ENCODE measurements at places on chromosomes 4 and X. TPM values are rescaled to one million over a fixed set of nuclear protein-coding genes. Genes with fewer than 3 reads are reported as not detected.

DNA sequence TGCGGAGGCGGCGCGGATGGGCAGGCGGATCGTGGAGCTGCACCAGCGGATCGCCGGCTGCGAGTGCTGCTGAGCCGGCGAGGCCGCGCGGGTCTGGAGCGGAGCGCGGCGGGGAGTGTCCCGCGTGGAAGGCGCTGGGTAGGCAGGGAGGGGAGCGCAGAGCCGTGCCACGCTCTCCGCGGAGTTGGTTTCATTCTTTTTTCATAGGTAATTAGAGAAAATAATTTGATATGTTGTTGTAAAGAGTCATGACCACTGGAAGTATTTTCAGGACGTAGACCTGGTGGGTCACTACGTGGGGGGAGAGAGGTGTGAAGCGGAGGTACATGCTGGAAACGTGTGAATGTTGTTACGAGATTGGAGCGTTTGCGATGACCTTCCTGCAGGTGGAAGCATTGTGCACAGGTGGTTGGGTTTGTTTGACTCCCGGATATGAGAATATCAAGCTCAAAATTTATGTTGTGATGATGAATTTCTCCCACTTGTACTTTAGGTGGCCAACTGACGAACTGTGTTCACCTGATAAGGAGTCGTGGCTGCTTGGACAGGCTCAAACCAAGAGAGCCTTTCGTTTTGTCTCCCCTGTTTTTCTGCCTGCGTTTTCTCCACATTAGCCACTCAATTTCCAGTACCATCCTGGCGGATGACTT, 19.1 kb upstream of the S100P start:
- no peaks in the 10 kb centered on the region for H3K27me3 ChIP-seq
- H3K27ac ChIP-seq = peak overlapping the region; percentile 88
- no peak for DNase-seq
- peaks cover 29% of the 10 kb centered on the region for H3K4me1 ChIP-seq

Gene CLDN22
- total RNA-seq = not detected

DNA sequence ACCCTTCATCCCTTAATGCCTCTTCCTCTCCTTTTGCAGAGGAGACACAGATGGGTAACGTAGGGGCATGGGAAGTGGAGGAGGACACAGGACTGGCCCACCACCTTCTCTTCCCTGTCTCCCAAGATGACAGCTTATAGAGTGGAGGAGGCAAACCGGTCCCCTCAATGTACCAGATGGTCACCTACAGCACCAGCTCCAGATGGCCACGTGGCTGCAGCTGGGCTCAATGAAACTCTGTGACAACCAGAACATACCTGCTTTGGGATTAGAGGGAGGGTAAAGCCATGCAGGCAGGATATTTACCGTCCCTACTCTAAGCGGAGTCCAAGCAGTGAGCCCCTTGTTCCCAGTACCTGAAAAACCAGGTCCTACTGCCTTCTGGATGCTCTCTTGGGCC, 7.5 kb upstream of the KLHL15 start:
- peaks cover 8% of the 10 kb centered on the region for H3K27me3 ChIP-seq
- no peak overlapping the region for H3K27ac ChIP-seq
- H3K4me1 ChIP-seq = no peaks in the 10 kb centered on the region
- no peaks in the 10 kb centered on the region for H3K36me3 ChIP-seq
- H3K4me3 ChIP-seq = no peak overlapping the region
- no peak for DNase-seq

Gene BMX
- total RNA-seq = 0.14 TPM

GRCh38 chr4:38223782-38224236, 263.6 kb downstream of the PTTG2 start:
- H3K27ac ChIP-seq = peak overlapping the region; percentile 18
- H3K36me3 ChIP-seq = no peaks in the 10 kb centered on the region
- no peak for DNase-seq
- no peaks in the 10 kb centered on the region for H3K27me3 ChIP-seq
- H3K4me1 ChIP-seq = peaks cover 18% of the 10 kb centered on the region

- no peaks in the 10 kb centered on the region for H3K27me3 ChIP-seq
- H3K36me3 ChIP-seq = no peaks in the 10 kb centered on the region
- no peaks in the 10 kb centered on the region for H3K4me1 ChIP-seq
- no peak for DNase-seq
- H3K4me3 ChIP-seq = no peak overlapping the region
Measured at GRCh38 chr4:63122955-63123354, 1286.3 kb downstream of the TECRL start.

GRCh38 chrX:40383969-40384368, 196.8 kb upstream of the ATP6AP2 start:
- no peak overlapping the region for H3K27ac ChIP-seq
- DNase-seq = no peak
- no peak overlapping the region for H3K4me3 ChIP-seq

GRCh38 chr4:66943112-66943511, 602.2 kb downstream of the CENPC start:
- H3K4me1 ChIP-seq = no peaks in the 10 kb centered on the region
- no peak overlapping the region for H3K4me3 ChIP-seq

Measured in adrenal gland (tissue), 19 donors.